ENCODE measurements at places on chromosomes 1 and 21.

DNA sequence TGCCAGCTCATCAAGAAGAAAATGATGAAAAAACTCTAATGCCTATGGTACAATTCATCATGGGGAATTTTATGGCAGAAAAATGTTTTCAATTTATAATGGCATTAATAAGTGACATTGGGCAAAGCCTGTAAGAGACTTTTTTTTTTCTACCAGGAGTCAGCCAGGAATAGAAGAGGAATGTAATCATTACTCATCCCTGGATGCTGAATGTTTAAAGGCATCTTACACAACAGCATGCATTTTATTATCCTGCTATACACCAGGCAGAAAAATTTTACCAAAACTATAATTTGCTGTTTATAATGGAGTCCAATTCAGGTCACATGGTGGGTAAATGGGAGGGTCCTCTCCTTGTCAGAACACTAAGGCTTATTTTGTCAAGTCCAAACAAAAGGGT, 189.9 kb upstream of the BEND5 start:
- DNase-seq: no peak

DNA sequence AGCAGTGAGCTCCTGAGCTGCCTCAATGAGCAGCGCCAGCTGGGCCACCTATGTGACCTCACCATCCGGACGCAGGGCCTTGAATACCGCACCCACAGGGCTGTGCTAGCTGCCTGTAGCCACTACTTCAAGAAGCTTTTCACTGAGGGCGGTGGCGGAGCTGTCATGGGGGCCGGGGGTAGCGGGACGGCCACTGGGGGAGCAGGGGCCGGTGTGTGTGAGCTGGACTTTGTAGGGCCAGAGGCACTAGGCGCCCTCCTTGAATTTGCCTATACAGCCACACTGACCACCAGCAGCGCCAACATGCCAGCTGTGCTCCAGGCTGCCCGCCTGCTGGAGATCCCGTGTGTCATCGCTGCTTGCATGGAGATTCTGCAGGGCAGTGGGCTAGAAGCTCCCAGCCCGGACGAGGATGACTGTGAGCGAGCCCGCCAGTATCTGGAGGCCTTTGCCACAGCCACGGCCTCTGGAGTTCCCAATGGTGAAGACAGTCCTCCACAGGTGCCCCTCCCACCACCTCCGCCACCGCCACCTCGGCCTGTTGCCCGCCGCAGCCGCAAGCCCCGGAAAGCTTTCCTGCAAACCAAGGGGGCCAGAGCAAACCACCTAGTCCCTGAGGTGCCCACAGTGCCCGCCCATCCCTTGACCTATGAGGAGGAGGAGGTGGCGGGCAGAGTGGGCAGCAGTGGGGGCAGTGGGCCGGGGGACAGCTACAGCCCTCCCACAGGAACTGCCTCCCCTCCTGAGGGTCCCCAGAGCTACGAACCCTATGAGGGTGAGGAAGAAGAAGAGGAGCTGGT, 12.3 kb downstream of the ZBTB7B start:
- DNase-seq: no peak

DNA sequence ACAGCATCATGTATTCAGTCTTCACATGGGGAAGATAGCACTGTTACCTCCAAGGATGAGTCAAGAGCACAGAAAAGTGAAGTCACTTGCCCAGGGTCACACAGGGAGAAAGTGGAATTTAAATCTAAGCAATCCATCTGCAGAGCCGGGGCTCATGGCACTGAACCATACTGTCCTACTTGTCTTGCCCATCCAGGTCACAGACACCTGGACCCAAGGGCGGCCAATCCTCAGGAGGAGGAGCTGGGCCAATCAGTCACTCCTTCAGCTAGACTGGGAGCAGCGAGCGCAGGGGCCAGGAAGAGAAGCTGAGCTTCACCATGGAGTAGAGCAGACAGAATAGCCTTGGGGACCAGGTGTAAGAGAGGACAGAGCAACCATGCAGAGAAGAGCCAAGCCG, 9.2 kb upstream of the GJB5 start:
- no peak for DNase-seq

DNA sequence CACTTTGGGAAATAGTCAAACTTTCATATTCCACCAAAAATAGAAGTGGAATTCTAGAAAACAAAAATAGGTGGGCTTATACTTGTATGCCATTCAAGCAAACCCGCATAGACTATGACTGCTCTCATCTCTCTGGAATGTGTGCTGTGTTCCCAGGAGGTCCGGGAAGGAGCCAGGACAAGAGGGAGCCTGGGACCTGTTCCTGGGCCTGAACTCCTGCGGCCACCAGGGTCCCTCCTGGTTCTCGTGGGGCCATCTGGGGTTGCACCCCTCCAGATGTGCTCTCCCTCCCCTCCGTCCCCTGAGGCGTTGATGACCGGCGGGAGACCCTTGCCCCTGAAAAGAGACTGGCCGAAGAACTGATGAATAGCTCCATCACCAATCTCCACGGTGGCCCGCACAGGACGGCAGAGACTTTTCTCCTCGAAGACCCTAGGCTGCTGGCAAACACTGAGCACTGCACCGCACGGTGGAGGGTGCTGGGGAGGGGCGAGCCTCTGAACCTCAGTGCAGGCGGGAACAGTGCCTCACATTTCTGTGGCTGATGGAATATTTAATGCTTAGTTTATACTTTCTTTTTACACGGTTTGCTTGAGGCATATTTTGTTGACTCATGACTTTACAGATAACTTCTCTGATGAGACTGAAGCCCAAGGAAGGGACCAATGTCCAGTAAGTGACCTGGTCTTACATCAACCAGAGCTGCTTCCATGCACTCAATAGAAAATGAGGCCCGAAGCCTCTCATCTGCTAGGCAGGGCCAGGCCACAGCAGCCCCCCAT, 9.6 kb upstream of the ADARB1 start:
- DNase-seq: no peak

- DNase-seq: no peak
These were observed 7.8 kb downstream of the TNFRSF18 start for GRCh38 chr1:1198423-1199140.

DNA sequence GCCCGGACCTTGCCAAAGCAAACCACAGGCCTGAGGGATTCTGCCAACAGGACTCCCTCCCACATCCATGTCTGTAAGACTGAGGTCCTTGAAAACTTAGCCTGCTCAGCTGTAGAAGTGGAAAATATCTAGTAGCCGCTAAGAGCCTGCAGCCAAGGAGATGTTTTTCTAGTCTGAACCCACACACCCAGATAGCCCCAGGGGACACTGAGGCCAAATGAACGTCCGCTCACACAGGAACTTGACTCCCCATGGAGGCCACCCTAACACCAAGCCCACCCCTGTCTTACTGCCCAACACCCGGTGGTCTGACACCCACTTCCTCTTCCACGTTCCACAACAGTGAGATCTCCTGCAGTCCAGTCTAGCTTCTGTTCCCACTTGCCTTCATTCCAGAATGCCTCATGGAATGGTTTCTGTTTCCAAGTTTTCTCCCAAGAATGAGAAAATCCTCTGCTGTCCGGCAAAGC, 174.8 kb downstream of the PLPP3 start:
- DNase-seq: no peak

DNA sequence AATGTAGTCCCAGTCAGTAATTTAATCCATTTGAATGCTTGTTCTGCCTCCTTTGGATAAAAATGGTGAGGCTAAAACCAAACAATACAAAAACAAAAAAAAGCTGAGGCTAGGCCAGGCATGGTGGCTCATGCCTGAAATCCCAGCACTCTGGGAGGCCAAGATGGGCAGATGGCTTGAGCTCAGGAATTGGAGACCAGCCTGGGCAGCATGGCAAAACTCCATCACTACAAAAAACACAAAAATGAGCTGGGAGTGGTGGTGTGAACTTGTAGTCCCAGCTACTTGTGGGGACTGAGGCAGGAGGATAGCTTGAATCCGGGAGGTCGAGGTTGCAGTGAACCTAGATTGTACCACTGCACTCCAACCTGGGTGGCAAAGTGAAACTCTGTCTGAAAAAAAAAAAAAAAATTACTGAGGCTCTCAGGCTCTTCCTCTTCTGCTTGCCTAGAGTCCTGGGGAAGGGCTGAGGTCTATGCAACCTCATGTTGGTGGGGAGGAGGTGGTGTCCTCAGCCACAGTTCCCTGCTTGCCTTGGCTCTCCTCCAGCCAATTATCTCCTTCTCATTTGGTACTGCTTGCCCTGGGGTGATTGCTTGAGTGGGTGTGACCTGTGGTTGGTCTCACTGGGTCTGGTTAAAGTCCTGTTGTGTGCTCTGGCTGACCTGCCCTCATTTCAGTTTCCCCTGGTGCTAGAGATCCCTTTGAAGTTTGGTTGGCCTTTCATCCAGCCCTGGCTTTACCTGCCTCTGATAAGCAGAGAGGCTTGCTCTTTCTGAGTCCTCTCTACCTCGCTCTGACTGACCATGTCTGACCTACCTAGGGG, 20.9 kb downstream of the S1PR1 start:
- DNase-seq: peak; percentile 36

- DNase-seq: no peak
These were observed 121.1 kb downstream of the EVI5 start for GRCh38 chr1:92663775-92664174.

DNA sequence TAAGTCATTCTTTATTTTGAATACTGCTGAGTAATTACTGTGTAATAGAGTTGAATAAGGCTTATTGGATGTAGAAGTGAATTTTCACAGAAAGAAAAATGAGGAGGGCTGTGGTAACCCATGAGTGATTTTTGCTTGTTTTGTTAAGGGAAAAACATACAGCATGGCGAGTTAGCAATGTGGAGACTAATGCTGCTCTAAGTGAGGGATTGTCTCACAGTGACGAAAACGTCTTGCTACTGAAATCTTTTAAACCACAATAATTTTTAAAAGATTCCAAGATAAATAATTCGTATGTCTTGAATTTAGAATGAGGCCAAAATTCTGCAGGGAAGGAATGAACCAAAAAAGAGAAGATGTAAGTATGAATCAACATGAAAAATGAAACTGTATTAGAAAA, 16.2 kb upstream of the PLA2G4A start:
- DNase-seq: no peak

GRCh38 chr1:54220004-54220811, 20.2 kb downstream of the MRPL37 start:
- no peak for DNase-seq

GRCh38 chr1:234841710-234842231, 231.8 kb upstream of the IRF2BP2 start:
- DNase-seq: no peak

DNA sequence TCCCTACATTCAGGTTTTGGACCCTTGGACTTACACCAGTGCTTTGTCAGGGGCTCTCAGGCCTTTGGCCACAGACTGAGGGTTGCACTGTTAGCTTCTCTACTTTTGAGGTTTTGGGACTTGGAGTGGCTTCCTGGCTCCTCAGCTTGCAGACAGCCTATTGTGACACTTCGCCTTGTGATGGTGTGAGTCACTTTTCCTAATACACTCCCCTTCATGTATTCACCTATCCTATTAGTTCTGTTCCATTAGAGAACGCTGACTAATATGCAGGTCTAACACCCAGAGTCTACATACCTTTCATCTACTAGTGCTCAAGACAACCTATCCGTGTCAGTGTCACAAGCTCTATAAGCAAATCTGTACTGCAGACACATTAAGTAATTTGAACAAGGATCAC, 605.3 kb downstream of the KCNT2 start:
- peak; percentile 11 for DNase-seq

DNA sequence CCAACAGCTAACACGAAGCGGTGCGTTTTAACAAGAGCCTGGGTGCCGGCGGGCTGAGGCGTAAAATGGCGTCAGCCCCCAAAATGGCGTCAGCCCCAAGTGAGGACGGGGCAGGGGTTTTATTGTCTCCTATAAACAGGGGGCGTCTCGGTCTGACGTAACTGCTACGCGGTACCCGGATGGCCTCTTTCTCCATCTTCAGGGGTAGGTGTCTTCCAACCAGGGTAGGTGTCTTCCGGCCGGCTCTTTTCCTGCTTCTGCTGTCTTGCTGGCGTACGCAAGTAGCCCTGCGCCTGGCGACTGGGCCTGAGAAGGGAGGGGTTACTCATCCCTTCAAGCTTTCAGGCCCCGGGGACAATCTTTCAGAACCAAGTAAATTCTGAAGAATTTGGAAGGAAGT, 45.3 kb downstream of the LGR6 start:
- no peak for DNase-seq
